HS-27A (cell line): ENCODE measurements at places on chromosomes 11 and 22.

GRCh38 chr11:117923773-117924172 lies 5.4 kb downstream of the TMPRSS13 start:
- no peak for DNase-seq

DNA sequence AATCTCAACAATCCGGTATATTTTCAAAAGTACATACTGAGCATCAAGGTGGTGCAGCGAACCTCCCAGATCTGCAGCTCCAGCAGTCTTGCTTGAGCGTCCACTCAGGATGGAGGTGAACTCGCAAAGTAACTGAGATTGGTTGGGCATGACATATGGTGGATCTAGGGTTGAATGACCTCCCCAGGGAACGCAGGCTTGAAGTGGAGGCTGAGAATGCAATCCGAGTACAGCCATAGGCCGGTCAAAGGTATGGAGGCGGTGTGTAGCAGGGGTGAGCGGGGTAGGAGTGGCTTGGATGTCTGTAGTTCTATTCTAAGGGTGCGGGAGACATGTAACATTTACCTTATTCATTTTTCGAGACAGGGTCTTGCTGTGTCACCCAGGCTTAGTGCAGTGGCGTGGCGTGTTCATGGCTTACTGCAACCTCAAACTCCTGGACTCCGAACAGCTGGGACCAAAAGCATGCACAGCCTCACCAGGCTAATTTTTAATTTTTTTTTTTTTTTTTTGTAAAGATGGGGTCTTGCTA lies 631 bp upstream of the C22orf39 start:
- peak; percentile 34 for DNase-seq

GRCh38 chr11:86138958-86139357 lies 70.1 kb upstream of the PICALM start:
- no peak for DNase-seq

- no peak for DNase-seq
Observed at GRCh38 chr11:103927535-103927934, 108.9 kb upstream of the DDI1 start.

GRCh38 chr11:116301141-116301540 lies 471.6 kb downstream of the BUD13 start:
- DNase-seq: no peak
